Activated effector memory CD4-positive, alpha-beta T cell treated with Interleukin-2 at 50 U/mL for 16 hours (primary cell): ENCODE measurements at places on chromosomes 4 and X.

GRCh38 chr4:32778025-32778424 lies 2057.9 kb downstream of the PCDH7 start:
- DNase-seq: no peak

- no peak for DNase-seq
These were observed 293.8 kb downstream of the IQCM start for GRCh38 chr4:149521611-149522425.

DNA sequence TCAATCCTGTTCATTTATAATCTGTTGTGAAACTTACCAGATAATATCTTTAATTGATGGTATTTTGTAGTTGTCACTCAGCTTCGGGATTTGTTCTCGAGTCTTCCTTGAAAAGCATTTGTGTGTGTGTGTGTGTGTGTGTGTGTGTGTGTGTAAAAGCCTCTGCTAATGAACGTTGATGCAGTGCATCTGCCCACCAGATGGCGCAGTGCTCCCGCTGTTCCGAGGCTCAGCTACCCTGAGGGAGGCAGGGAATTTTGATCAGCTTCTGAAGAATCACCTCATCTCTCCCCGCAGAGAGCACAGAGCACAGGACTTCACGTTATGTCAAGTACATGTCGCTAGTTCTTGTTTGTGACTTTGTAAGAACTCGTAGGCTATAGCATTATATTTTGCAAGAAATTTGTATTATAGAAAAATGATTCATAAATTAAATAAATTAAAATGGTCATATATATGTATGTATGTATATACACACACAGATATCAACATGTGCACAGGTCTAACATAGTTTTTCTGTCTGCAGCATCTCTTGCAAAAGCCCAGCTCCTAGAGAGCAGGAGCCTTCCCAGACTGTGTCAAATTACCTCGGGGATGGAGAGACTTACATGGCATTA lies 316.7 kb upstream of the IGFBP7 start:
- DNase-seq: no peak

DNA sequence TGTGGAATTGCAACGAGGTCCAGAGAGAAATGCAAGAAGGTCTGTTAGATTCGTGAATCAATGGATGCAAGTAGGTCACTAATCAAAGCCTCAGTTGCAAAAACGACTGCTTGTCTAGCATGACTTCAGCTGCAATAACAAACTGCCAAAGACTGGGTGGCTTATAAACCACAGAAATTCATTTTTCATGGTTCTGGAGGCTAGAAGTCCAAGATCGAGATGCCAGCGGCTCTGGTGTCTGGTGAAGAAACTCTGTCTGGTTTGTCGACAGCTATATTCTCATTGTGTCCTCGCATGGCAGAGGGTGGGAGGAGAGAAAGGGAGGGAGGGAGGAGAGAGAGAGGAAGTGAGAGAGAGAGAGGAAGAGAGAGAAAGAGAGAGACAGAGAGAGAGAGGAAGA lies 114.7 kb downstream of the MXRA5 start:
- DNase-seq: no peak

DNA sequence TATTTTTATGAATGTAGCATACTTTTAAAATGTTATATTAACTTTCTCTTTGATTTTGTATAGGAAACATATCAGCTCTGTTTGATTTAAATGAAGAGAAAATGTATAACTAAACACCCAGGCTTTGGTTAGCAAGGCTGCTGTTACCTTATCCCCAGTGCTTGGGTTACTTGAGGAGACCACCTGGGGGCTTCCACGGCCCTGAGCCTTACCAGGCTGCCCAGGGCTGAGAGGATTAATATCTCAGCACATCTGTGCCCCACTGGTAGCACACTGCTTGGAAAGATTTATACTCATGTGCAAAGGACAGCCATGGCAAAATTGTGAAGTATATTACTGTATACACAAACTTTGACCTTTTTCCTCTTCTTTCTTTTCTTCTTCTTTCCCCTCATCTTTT lies 752.9 kb downstream of the RAPGEF2 start:
- DNase-seq: no peak

- DNase-seq: no peak
These were observed 330.2 kb downstream of the PTTG2 start for GRCh38 chr4:38290366-38290765.

- DNase-seq: no peak
These were observed 26.9 kb downstream of the ZNF41 start for GRCh38 chrX:47456080-47456479.

GRCh38 chr4:81754169-81754568 lies 282.5 kb upstream of the RASGEF1B start:
- no peak for DNase-seq

GRCh38 chrX:24920769-24921168 lies 95.0 kb downstream of the ARX start:
- no peak for DNase-seq

GRCh38 chr4:143458966-143459365 lies 54.5 kb upstream of the SMARCA5 start:
- no peak for DNase-seq

DNA sequence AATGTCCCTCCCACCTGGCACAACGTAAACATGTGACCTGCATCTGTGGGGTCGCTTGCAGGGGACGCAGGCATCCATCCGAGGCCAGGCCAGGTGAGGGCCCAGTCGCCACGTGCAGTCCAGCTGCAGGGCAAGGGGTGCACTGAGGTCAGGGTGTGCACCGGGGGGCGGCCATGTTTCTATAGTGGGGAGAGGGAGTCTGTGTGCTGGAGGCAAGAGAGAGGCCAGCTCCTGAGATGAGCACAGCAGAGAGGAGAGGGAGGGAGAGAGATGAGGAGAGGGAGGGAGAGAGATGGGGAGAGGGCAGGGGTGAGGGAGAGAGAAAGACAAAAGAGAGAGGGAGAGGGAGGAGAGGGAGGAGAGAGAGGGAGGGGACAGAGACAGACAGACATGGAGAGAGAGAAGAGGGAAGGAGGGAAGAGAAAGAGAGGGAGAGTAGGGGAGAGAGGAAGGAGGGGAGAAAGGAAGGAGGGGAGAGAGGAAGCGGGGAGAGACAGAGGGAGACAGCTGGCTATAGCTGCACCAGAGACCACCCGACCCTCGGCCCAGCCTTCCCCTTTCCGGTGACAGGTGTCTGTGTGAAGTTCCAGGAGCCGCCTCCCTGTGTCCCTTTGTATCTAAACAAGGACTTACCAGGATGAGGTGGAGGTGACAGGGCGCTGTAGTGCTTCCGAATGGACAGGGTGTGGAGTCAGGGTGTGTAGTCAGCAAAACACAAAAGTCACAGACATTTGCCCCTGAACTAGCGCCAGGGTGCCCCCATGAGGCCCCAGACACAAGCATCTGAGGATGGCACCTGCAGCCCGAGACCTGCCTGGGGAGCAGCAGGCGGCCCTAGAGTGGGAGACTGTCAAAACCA lies 68.7 kb downstream of the ADRA2C start:
- no peak for DNase-seq
